Right ventricle myocardium inferior (tissue), 1 donor: ENCODE measurements at places on chromosomes 6 and 20.
A peak's percentile ranks its signal among the peaks of the same experiment; 100 is the strongest.

DNA sequence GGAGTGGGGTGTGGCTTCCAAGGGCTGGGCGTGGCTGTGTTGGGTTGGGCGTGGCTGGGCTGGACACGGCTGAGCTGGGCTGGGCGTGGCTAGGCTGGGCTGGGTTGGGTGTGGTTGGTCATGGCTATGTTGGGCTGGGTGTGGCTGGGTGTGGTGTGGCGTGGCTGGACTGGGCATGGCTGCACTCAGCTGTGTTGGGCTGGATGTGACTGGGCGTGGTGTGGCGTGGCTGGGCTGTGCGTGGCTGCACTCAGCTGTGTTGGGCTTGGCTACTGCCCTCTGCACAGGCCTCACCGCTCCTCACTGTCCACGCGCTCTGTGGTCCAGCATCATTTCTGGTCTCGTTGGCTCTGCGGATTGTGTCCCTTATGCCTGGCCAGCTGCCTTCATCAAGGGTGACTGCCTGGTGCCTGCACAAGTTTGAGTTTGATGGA, 43.5 kb upstream of the SLCO4A1 start:
- peak; percentile 64 for DNase-seq

DNA sequence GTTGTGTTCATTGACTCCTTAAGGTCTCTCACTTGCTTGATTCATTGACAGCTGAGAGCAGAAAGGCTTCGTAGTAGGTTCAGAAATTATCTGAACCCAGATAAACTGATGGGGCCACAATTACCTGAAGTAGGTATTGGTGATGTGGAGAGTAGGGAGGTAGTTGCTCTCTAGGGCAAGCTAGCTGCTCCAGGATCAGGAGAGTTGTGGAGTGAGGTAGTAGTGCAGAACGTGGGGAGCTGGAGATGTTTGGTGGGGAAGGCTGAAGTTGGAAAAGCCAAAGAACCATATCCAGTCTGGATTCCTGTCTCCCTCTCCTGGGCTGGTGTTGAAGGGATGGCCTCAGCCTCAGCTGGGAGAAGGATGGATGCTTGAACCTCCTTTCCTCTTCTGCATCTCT, 15.9 kb downstream of the TJAP1 start:
- DNase-seq = no peak

DNA sequence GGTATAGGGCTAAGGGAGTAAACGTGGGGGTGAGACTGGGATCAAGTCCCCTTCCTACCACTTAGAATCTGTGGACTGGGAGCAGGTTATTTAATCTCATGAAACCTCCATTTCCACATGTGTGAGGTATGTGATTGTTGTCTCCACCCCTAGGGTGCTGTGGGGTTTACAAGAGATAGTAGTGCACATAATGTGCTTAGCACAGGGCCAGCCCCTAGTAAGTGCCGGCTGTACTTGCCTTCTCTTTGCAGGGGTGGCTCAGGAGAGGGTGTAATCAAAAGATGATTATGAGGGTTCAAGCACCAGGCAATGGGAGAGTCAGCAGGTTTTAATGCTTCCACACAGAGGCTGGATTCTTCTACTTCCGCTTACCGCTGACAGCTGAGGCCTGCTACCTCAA, 6.9 kb downstream of the NT5E start:
- no peak for DNase-seq

DNA sequence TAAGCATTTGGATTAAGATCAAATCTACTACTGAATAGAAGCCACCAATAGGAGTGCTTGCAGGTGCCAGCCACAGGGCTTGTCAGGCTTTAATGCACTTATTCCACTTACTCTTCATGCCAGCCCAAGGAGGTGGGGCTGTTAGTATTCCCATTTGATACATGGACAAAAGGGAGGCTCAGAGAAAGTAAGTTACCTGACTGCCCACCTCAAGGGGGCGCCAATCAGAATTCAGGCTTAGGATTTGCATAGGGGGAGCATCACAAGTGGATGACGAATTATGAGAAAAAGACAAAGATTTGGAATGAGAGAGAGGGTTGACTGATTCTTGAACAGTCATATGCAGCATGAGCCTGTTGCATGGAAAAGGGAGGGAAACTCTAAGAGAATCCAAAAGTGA, 188.4 kb upstream of the TSHZ2 start:
- no peak for DNase-seq

DNA sequence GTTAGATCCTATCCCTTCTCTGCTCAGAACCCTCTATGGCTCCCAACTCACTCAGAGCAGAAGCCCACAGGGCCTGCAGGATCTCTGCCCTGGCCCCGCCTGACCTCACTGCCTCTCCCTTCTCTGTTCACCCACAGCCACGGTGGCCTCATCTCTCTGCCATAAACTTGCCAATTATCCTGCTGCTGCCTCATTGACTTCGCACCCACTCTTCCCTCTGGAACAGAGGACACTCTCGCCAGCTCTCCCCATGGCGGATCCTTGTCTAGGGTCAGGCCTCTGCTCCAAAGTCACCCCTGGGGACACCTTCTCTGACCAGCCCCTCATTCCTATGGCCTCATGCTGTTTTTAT, 86.4 kb downstream of the CEBPB start:
- DNase-seq = no peak

DNA sequence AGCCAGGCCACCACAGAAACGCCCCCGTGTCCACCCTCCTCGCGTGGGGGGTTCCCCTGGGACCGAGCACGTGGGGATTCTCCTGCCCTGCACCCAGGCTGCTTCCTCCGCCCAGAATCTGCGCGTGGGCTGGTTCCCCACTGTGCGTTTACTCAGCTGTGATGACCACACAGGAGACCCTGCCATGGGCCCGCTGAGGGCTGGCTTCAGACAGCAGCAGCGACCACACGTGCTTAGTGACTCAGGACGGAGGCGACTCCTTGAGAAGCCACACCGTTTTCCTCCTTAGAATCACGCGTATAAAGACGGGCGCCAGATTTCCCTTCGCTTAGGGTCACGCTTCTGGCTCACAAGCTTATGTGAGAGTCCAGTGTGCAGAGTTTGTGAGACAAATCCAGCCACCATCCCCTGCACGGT, 63.9 kb upstream of the PDE10A start:
- peak; percentile 71 for DNase-seq
